ENCODE measurements at places on chromosomes 6 and 20.

- DNase-seq = no peak
Observed at GRCh38 chr6:163571730-163572129, 157.2 kb downstream of the QKI start.

DNA sequence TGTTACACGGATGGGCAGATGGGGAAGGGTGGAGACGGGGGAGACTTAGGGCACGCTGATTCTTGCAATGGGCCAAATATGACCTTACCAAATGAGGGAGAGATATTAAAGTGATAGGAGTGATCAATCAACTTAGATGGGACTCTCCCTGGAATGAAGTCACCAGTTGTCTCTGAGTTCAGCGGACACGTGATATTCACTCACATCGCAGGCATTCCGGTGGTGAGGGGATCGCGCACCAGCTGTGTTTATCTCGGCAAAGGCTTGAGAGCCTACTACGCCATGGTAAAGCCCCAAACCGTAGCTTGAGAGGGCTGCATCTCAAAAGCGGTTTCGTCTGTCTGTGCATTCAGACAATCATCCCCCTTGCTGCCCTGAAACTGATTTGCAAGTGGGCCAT lies 5.5 kb downstream of the BMP7 start:
- no peak for DNase-seq

DNA sequence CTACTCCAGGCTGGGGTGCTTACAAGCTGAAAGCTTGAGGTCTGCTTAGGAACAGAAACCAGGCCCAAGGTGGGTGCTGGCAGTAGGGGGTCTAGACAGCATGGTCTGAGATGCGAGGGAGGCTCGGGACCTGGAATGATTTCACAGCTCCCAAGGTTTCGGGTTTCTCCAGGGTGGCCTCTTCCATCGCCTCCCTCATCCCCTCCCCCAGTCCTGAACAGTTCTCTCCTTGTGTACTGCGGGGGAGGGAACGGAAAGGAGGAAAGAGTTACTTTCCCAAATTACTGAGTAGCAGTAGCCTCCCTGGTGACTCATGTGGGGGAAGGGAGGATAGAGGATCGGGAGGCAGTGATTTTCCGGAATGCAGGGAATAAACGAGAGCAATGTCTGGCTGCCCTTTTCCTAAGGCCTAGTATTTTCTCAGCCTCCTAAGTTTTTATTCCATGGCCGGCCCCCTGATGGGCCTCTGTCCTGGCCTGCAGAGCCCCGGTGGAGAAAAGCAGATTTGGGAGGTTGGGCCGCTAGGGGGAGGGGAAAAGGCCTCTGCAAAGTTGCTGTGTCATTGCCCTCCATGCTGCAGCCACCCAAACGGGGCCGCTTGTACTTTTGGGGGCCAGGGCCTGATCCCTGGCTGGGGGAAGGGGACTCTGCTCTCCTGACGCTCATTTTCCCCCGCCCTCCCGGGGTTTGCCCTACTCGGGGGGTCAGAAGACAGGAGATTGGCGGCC lies 1.5 kb downstream of the BRD2 start:
- peak; percentile 86 for DNase-seq

GRCh38 chr6:141403827-141404226 lies 728.9 kb upstream of the GJE1 start:
- no peak for DNase-seq

DNA sequence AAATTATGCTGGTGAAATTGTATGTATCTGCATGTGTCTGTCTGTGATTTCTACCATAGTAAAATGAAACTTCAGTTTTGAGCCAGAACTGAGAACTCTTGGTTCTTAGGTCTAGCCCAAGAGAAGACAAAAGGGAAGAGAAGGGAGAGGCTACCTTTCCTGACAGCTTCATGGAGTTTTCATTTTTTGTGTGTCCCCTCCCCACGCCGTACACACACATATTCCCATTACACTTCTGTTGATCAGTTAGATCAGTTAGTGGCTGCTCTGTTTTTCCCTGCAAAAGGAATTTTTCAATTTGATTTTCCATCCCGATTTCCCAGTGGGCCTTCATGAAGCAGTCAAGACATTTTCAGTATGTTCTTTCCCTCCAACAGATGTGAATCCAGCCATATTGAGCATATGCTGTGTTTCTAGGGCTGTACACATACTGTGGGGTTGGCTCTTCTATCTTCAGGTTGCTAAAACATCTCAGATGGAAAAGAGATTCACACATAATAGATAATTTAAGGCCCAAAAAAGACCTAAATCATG lies 52.5 kb downstream of the HIVEP1 start:
- no peak for DNase-seq

DNA sequence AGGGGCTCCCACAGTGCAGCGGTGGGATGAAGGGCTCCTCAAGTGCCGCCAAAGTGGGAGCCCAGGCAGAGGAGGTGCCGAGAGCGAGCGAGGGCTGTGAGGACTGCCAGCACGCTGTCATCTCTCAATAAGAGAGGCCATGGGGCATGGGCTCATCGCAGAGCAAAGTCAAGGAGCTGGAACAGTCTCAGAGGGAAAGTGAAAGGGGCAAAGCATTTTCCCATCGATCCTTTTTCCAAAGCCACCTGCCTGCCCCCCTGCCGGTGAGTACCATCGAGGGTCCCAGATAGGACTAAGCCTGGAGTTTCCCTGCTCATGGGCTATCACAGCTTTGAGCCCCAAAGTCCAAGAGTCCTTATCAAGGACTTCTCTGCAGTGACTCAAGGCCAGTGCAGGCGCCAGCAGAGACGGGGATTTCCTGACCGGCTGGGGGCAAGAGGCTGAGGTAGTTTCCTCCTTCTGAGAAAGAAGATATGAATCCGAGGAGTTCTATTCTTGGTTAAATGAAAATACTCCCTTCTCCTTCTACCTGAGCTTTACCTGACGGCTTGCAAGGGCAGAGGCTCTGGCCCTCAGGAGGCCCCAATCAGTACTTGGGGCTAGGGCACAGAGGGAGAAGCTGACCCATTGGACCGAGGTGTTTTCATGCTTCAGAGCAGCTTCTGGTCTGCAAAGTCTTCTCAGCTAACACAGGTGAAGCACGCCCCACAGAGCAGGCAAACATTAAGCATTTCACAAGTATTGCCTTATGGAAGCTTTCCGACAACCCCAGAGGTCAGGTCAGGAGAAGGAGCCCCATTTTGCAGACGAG lies 22.6 kb downstream of the ETV7 start:
- peak; percentile 24 for DNase-seq

DNA sequence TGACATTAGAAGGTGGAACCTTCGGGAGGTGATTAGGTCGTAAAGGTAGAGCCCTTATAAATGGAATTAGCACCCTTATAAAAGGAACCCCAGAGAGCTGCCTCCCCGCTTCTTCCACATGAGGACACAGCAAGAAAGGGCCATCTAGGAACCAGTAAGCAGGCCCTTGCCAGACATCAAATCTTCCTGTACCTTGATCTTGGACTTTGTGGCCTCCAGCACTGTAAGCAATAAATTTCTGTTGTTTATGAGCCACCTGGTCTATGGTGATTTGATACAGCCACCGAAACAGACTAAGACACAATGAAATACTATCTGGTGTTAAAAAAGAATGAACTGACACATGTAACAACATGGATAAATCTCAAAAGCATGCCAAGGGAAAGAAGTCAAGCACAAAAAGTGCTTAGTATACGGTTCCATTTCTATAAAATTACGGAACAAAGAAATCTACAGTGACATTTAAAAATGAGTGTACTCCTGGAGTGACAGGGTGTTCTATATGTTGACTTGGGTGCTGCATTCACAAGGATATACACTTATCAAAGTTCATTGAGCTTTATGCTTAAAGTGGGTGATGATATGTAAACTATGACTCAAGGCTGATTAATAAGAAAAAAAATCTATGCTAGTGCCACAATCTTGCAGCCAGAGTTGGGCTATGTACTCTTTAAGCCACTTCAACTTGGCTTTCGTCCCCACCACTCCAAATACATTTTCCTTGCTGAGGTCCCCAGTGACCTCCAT lies 18.4 kb downstream of the SERPINB1 start:
- DNase-seq = no peak

- DNase-seq = no peak
Observed at GRCh38 chr20:4956200-4956810, 45.0 kb downstream of the SLC23A2 start.

GRCh38 chr6:19736066-19736465 lies 101.1 kb upstream of the ID4 start:
- DNase-seq = no peak

DNA sequence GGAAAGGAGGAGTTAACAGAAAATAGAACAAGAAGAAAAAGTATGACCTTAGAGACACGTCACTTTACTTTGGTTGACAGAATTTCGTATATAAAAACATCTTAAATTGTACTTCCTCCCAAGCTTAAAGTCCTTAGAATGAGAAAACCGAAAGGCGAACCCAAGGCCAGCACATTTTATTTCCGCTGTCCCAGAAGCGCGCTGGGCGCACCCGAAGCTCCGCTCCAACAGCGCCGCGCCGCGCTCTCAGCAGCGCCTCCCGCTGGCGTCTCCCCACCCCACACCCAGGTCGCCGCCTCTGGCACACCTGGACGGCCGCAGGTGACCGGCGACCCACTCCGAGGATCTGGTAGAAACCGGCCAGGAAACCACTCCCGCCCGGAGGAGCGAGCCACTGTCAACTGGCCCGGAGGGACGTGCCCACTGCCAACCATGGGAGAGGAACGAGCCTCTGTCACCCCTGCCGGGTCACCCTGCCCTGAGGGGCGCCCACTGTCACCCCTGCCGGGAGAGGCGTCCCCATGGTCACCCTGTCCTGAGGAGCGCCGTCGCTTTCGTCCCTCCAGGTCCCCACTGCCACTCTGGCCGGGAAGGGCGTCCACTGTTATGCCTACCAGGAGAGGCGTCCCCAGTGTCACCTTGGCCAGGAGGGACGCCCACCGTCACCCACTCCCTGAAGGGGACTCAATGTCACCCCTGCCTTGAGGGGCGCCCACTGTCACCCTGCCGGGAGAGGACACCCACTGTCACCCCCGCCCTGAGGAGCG lies 824 bp downstream of the MPC1 start:
- peak; percentile 82 for DNase-seq

DNA sequence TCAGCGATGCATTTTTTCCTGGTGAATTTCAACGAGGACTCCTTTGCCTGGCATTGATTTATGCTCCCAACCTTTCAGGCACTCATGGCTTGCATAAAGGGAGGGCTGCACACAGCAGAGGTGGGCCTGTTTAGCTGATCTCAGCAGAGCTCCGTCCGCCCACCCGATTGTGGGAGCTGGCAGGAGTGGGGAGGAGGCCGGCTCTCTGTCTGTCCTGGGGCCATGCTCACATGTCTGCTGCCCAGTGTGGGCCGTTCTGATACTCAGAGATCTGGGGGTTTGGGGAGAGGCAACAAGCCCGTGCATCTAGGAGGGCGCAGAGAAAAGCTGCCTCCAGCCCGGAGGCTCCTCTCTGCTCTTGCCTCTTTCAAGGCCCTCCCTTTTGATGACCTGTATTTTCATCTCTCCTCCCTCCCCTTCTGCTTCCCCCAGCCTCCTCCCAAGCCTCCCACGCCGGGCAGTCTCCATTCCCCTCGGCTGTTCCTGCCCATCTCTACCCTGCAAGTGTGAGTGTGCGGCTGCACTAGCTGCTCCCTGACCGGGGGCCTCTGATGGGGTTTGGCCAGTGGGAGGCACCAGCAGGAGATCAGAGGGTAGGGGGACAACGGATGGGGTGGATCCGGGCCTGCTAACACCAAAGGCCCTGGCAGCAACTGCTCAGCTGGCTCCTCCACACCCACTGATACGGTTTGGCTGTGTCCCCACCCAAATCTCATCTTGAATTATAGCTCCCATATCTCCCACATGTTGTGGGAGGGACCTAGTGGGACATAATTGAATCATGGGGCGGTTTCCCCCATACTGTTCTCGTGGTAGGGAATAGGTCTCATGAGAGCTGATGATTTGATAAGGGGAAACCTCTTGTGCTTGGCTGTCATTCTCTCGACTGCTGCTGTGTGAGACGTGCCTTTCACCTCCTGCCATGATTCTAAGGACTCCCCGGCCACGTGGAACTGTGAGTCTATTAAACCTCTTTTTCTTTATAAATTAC lies 39.6 kb upstream of the MLN start:
- no peak for DNase-seq

- no peak for DNase-seq
Observed at GRCh38 chr6:66526061-66526460, 819.0 kb upstream of the EYS start.

DNA sequence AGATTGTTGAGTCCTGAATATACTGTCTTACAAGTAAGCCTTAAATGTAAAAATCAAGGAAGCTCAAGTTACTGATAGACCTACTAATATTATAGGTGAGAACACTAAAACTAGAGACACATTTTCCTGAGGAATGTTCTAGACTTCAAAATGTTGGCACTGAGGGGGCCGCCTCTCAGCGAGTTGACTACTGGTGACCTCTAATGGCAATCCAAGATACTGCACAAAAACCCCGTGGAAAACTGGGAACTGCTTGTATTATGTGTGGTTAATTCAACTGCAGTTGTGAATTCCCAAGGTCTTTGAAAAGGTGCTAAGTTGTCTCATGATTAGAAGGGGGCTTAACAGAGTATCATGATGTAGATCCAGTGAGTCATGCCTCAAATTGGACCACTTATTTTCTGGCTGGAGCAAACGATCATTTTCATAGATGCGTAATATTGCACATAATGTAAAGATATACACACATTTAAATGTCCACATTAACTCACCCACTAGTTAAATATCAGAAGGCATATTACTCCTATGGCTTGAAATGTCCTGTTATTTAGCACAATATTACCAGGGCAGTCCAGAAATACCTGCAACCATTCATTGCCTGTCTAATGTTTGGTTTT lies 336.2 kb downstream of the FOXA2 start:
- DNase-seq = no peak

- DNase-seq = no peak
Observed at GRCh38 chr20:50417023-50417329, 93.2 kb upstream of the PTPN1 start.

DNA sequence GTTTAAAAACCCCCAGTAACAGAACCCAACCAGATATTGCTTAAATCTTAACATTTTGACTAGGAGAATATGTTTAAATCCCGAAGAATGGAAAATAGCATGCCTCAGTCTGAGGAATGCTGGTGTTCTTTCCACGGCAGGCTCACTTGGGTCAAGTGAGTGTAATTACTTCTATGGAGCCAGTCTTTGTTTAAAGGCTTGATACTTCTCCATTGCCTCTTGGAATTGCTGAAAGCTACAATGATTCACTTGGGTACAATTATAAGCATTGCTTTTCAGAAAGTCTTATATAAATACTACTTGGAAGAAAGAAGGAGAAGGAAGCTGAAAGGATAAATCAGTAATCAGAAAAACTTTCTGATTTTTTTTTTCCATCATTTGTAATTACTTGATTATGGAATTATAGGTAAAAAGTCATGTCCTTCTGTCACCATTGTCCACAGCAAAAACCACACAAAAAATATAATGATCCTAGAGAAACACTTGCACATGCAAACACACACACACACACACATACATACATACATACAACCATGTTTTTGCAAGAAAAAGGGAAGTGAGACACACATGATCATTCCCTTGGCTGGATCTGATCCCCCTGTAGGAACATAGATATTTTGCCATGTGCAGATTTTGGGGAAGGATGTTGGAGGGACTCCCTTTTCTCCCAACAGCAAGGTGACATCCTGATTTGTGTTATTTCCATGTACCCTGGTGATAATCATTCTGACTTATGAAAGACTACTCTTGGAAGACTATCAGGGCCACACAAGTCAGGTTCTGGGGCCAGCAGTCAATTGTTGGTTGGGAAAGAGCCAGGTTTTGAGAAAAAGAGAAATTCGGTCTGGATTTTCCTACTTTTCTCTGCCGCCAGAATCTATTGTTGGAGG lies 396.0 kb upstream of the BTBD3 start:
- no peak for DNase-seq

GRCh38 chr20:16778159-16778558 lies 30.0 kb downstream of the OTOR start:
- DNase-seq = no peak

Data from stimulated activated naive CD8-positive, alpha-beta T cell treated with anti-CD3 and anti-CD28 coated beads, Interleukin-15, Interleukin-2, amounts not matched to agents 100 U/mL and 50 U/mL, for 24 hours (primary cell).